Stimulated activated naive CD4-positive, alpha-beta T cell (primary cell): ENCODE measurements at places on chromosomes 11 and 22.

GRCh38 chr22:20095521-20095920 is 15.5 kb downstream of the DGCR8 start:
- no peak for DNase-seq

DNA sequence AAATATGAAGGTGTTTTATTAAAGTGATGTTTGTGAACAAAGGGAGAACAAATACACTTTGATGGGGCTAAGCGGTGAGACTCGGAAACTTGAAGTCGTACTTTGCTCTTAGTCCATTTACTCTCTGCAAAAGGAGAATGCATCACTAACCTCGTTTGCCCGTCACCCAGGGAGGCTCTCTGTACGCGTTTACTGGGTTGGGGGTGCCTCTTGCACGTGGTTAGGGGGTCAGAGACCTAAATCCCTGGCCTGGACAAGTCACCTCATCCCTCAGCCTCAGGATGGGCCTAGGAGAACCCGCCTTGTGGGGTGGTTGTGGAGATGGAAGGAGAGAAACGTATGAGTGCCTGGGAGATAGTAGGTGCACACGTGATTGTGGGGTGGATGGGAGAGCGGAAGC is 803 bp upstream of the IFT27 start:
- DNase-seq: no peak

DNA sequence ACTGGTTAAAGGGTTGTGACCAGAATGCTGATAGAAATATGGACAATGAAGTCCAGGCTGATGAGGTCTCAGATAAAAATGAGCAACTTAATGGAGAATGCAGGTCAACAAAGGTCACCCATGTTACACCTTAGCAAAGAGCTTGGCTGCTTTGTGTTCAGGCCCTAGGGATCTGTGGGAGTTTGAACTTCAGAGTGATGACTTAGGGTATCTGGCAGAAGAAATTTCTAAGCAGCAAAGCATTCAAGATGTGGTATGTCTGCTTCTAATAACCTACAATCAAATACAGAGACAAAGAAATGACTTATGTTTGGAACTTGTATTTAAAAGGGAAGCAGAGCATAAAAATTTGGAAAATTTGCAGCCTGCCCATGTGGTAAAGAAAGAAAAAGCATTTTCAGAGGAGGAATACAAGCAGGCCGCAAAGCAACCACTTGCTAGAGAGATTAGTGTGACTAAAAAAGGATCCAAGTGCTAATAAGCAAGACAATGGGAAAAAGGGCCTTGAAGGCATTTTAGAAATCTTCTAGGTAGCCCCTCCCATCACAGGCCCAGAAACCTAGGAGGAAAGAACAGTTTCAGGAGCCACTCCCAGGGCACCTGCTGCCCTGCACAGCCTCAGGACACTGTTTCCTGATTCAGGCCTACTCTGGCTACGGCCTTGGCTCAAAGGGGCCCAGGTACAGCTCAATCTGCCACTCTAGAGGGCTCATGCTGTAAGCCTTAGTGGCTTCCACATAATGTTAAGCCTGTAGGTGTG is 41.3 kb downstream of the TNKS1BP1 start:
- DNase-seq: no peak

DNA sequence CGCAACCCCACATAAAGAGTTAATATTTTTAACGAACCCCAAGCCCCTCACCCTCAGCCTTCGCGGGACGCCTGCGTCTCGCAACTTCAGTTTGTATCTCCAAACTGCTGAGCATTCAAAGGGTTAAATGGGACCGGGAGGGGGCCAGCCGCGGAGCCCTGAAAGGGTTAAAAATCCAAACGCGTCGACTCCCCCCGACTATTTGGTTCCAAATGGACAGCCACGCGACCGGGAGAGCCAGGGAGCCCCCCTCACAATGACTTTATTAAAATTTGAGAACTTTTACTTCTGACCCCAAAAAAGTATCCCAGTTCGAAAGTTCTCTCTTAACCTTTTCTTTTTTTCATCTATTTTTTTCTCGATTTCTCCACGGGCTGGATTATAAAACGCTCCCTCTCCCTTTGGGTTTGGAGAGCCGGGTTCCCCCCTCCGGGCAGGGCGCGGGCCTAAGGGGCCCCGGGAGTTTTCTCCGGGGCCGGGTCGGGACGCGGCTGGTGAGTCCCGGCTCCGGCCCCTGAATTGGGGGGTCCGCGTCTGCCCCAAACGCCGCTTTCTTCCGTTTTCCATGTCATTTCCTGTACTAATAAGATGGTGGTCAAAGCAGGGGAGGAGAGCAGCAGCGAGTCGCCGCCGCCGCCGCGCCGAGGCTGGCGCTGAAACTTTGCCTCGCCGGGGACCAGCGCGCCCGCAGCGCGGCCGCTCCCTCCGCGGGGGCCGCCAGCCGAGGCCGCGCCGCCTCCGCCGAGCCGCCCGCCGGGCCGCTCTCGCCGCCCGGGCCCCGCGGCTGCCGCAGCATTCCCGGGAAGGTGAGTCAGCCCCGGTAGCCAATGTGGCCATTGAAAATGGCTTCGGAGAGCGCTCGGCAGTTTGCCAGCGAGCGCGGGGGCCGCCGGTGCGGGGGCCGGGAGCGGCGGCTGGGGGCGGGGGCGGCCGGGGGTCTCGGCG is at the start of gene PRDM11:
Gene PRDM11, plus strand, starts transcription at position 568 of the 945 bp plus-strand sequence. CDS start 35,128 bp downstream, outside the sequence.
- DNase-seq: peak; percentile 53
